ENCODE measurements at places on chromosomes 5 and 9. TPM values are rescaled to one million over a fixed set of nuclear protein-coding genes. Genes with fewer than 3 reads are reported as not detected.

DNA sequence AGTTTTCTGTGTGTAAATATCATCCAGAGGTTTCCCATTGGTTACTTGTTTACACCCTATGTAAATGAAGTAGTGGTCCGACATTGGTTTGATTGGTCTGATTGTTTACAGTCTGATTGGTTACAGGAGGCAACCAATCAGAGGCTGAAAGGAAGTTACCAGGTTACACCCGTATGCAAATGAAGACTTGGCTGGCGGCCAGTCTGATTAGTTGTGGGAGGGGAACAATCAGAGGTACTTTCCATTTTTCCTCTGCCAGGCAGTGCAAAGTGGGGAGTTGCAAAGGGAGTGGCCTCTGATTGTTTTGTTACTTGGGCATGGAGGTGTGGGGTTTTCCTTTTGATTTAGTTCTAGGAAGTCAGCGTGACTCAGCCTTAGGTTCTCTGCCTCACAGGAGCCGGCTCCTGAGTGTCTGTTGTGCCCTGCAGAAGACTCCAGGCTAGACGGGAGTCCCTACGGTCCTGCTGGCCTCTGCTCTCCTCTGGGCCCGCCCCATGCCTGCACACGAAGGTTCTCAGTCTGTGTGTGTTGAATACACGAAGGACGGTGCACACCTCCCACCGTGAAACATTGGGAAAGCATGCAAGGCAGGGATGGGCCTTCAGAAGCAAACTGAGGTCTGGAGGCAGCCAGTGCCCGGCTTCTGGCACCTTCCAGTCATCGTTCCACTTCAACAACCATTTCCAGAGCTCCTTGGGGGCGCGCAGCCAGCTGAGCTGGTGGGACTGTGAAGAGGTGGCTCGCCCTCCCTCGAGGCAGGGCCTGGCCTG is 42.9 kb downstream of the OLFM1 start:
- no peaks in the 10 kb centered on the region for H3K27me3 ChIP-seq
- H3K4me1 ChIP-seq, result no peaks in the 10 kb centered on the region
- no peak for DNase-seq
- no peak overlapping the region for H3K27ac ChIP-seq
- H3K4me3 ChIP-seq, result no peak overlapping the region

The MPDZ gene
- total RNA-seq, result 46.0 TPM

DNA sequence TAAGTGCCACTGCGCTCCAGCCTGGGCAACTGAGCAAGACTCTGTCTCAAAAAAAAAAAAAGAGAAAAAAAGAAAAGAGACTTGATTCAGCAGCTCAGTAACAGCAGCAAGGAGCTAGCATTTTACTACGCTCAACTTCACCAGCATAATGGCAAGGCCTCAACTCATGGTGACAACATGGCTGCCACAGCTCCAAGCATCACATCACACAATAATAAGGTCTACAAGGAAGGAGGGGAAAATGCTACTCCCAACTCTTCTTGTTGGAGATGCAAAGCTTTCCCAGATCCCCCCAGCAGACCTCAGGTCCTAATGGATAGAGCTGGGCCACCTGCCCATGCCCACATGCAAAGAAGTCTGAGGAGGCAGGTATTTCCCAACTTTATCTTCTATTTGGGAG is 86.2 kb upstream of the RAPGEF1 start:
- H3K4me1 ChIP-seq, result no peaks in the 10 kb centered on the region
- no peaks in the 10 kb centered on the region for H3K36me3 ChIP-seq
- DNase-seq, result no peak
- peaks cover 12% of the 10 kb centered on the region for H3K27me3 ChIP-seq
- H3K27ac ChIP-seq, result no peak overlapping the region

- no peaks in the 10 kb centered on the region for H3K4me1 ChIP-seq
- H3K27ac ChIP-seq, result no peak overlapping the region
- H3K27me3 ChIP-seq, result no peaks in the 10 kb centered on the region
- no peaks in the 10 kb centered on the region for H3K36me3 ChIP-seq
- no peak for DNase-seq
Measured at GRCh38 chr5:125720348-125720685, 702.9 kb upstream of the GRAMD2B start.

- H3K27ac ChIP-seq, result no peak within 1 kb of the TSS
- no peaks in the 10 kb centered on the region for H3K36me3 ChIP-seq
Measured at GRCh38 chr5:122129306-122129705, at the start of gene ZNF474. Gene ZNF474, plus strand, starts transcription at chr5:122129546. Its CDS starts 22,445 bp downstream, at chr5:122151991.

The GRXCR2 gene
- total RNA-seq, result not detected

- H3K4me3 ChIP-seq, result no peak overlapping the region
- no peaks in the 10 kb centered on the region for H3K4me1 ChIP-seq
- no peak for DNase-seq
- H3K36me3 ChIP-seq, result no peaks in the 10 kb centered on the region
- H3K27ac ChIP-seq, result no peak overlapping the region
Measured at GRCh38 chr5:1541702-1542400, 18.1 kb upstream of the LPCAT1 start.

The TMEM215 gene
- under 0.01 TPM for total RNA-seq

The DMGDH gene
- 10.1 TPM for total RNA-seq
